ENCODE measurements at places on chromosomes 4 and X.

GRCh38 chr4:6771229-6771671, 11.3 kb upstream of the KIAA0232 start:
- no peak for DNase-seq

GRCh38 chrX:866441-866990, 235.9 kb downstream of the SHOX start:
- DNase-seq, result no peak

GRCh38 chrX:11791537-11791936, 33.5 kb downstream of the MSL3 start:
- DNase-seq, result no peak

DNA sequence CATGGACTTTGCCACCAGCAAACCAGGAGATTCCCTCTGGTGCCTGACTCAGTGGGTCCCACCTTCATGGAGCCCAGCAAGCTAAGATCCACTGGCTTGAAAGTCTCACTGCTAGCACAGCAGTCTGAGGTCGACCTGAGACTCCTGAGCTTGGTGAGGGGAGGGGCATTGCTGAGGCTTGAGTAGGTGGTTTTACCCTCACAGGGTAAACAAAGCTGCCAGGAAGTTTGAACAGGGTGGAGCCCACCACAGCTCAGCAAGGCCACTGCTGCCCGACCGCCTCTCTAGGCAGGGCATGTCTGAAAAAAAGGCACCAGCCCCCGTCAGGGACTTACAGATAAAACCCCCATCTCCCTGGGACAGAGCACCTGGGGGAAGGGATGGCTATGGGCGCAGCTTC, 28.1 kb downstream of the FAM9A start:
- no peak for DNase-seq

DNA sequence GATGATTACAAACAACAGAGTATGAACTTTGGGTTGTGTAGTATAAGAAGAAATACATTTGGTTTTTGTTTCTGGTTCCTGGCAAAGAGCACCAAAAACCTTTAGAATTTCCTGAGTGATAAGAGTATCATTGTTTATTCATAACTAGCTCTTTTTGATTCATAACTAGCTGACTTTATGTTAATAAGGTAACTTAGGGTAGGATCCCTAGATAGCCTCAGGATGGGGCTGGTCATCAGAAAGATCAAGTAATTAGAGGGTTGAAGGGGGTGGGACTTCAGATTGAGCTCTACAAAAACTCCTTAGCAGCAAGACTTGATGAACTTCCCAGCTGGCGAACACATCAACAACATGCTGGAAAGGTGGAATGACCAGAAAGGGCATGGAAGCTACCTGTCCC, 166.5 kb downstream of the SCFD2 start:
- DNase-seq, result no peak
